Activated B cell treated with CpG ODN at 0.5 μM for 24 hours (primary cell): ENCODE measurements at places on chromosomes 5 and 9.

GRCh38 chr5:127519527-127519926 is 2.1 kb downstream of the PRRC1 start:
- DNase-seq, result no peak
- peak overlapping the region; percentile 21 for H3K4me3 ChIP-seq
- H3K27ac ChIP-seq, result no peak overlapping the region
- peaks cover under 1% of the 10 kb centered on the region for H3K27me3 ChIP-seq
- H3K4me1 ChIP-seq, result peaks cover 27% of the 10 kb centered on the region
- peaks cover 42% of the 10 kb centered on the region for H3K36me3 ChIP-seq

GRCh38 chr9:133048595-133048994 is 13.2 kb upstream of the CEL start:
- no peaks in the 10 kb centered on the region for H3K27me3 ChIP-seq
- peaks cover 78% of the 10 kb centered on the region for H3K36me3 ChIP-seq
- no peaks in the 10 kb centered on the region for H3K4me1 ChIP-seq

- no peak for DNase-seq
- H3K27ac ChIP-seq, result no peak overlapping the region
- peaks cover 6% of the 10 kb centered on the region for H3K27me3 ChIP-seq
- no peaks in the 10 kb centered on the region for H3K4me1 ChIP-seq
Measured at GRCh38 chr9:88313364-88314220, 74.7 kb upstream of the SPIN1 start.

- H3K27ac ChIP-seq, result no peak overlapping the region
- no peaks in the 10 kb centered on the region for H3K27me3 ChIP-seq
- H3K36me3 ChIP-seq, result no peaks in the 10 kb centered on the region
- DNase-seq, result no peak
Measured at GRCh38 chr5:104751969-104752368, 1189.4 kb upstream of the NUDT12 start.

DNA sequence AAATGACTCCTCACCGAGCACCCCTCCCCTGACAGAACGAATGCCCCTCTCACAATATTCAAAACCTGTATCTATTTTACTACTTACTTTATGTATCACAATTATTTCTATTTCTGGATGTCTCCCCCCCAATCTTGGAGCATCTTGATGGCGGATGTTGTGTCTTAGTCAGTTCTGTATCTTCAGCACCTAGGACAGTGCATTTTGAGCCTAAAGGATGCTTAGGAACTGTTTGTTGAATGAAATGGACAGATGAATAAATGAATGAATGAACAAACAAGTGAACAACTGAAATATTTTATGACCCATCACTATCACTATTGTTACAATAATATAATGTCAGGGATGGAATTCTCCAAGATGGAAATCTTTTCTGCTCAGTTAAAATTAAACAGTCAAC is 295.7 kb downstream of the DNAH5 start:
- H3K36me3 ChIP-seq, result no peaks in the 10 kb centered on the region
- no peak overlapping the region for H3K4me3 ChIP-seq
- H3K27ac ChIP-seq, result no peak overlapping the region
- DNase-seq, result no peak
- H3K27me3 ChIP-seq, result no peaks in the 10 kb centered on the region

DNA sequence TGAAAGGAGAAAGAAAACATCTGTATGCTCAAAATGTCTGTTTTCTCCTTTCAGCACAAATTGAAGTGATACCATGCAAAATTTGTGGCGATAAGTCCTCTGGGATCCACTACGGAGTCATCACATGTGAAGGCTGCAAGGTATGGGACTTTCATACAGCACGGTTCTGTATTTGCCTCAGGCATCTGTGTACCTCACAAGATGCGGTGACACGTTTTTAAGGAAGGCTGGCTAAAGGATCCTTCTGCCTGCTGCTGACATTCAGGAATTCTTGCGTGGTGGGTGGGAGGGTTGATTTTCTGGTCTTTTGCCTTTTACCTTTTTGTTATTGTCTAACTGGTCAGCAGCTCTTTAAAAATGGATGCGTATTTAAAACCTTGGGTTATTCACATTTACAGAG is 133.1 kb downstream of the RORB start:
- H3K27ac ChIP-seq, result no peak overlapping the region
- peaks cover 18% of the 10 kb centered on the region for H3K27me3 ChIP-seq
- no peaks in the 10 kb centered on the region for H3K36me3 ChIP-seq
- H3K4me3 ChIP-seq, result no peak overlapping the region

DNA sequence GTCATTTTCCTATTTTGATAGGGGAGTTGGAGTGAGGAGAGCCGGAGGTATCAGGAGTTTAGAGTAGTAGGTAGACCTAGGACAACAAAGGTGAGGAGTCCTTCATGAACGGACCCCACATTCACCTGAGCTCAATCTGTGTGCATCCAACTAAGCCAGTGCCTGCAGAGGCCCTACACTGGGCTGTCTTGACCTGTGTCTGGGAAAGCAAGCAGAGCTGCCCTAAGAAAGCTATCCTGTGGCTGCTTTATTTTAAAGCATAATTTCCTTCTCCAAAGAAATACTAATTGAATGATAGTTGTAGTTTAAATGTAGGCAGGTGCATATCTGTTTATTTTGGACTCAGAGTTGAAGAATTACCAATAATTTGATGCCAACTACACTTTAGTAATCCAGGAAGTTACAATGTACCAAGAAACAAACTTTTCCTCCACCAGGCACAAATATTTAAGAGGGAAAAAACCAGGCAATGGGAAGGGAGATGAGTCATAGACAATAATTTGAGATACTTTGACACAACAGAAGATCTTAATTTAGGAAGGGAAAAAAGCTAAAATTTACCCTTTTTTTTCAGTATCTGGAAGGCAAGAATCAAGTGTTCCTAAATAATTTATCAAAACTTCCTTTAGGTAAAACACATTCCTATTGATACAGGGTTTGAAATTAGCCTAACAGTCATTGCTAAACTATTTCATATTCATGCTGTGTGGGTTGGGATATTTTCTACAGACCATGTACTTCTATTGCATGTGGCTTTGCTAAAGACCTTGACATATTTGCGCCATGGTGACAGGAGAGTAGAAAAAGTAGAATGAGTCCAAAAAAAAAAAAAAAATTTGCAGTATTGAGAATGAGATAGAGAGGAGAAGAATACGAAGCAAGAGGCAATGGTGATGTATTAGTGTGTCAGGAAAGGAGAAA is 376.6 kb upstream of the TUSC1 start:
- no peaks in the 10 kb centered on the region for H3K4me1 ChIP-seq
- no peak overlapping the region for H3K4me3 ChIP-seq
- H3K36me3 ChIP-seq, result no peaks in the 10 kb centered on the region
- no peak for DNase-seq
- H3K27me3 ChIP-seq, result no peaks in the 10 kb centered on the region

GRCh38 chr5:58394339-58394738 is 65.5 kb downstream of the PLK2 start:
- H3K27me3 ChIP-seq, result peaks cover 12% of the 10 kb centered on the region
- no peak overlapping the region for H3K27ac ChIP-seq
- no peak overlapping the region for H3K4me3 ChIP-seq
- H3K36me3 ChIP-seq, result no peaks in the 10 kb centered on the region
- no peak for DNase-seq
